Left renal cortex interstitium (tissue), 4 donors: ENCODE measurements at places on chromosomes 5 and 9. TPM values are rescaled to one million over a fixed set of nuclear protein-coding genes. Genes with fewer than 3 reads are reported as not detected.

DNA sequence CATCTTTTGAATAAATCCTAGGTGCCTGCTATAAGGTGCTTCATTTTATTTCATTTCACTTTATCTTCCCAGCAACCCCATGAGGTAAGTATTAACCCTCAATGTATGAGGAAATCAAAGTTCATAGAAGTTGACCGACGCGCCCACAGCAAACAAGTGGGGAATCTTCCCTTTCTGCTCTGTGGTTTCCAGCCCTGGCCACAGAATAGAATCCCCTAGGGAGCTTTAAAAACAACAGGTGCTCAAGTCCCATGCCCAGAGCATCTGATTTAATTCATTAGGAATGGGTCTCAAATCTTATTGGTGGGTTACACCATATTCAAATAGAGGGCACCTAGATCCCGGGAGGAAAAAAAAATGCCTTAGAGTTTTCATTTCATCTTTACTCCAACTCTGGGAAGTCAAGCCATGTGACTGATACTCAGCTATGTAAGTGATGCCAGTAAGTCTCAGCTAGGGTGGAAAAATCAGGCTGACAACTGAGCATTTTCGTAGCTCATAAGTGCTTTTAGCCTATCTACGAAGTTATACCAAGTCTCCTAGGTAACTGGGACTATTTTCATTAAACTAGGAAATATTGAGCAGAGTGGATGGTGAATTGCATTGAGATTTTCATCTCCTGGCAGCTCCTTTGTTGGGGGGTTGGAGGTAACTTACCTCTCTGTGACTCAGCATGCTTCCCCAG lies 353.4 kb upstream of the SLC30A5 start:
- DNase-seq: no peak

DNA sequence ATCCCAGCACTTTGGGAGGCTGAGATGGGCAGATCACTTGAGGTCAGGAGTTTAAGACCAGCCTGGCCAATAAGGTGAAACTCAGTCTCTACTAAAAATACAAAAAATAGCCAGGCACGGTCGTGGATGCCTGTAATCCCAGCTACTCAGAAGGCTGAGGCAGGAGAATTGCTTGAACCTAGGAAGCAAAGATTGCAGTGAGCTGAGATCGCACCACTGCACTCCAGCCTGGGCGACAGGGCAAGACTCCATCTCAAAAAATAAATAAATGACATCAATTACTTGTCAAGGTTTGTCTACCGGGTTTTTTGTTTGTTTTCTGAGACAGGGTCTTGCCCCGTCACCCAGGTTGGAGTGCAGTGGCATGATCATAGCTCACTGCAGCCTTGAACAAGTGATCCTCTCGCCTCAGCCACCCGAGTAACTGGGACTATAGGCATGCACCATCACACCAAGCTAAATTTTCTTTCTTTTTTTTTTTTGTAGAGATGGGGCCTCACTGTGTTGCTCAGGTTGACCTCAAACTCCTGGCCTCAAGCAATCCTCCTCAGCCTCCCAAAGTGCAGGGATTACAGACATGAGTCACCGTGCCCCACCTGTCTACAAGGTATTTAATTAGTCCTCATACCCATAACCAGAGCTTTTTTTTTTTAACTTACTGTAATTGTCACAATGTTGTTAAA lies 64.9 kb downstream of the SUSD1 start:
- no peak for DNase-seq

DNA sequence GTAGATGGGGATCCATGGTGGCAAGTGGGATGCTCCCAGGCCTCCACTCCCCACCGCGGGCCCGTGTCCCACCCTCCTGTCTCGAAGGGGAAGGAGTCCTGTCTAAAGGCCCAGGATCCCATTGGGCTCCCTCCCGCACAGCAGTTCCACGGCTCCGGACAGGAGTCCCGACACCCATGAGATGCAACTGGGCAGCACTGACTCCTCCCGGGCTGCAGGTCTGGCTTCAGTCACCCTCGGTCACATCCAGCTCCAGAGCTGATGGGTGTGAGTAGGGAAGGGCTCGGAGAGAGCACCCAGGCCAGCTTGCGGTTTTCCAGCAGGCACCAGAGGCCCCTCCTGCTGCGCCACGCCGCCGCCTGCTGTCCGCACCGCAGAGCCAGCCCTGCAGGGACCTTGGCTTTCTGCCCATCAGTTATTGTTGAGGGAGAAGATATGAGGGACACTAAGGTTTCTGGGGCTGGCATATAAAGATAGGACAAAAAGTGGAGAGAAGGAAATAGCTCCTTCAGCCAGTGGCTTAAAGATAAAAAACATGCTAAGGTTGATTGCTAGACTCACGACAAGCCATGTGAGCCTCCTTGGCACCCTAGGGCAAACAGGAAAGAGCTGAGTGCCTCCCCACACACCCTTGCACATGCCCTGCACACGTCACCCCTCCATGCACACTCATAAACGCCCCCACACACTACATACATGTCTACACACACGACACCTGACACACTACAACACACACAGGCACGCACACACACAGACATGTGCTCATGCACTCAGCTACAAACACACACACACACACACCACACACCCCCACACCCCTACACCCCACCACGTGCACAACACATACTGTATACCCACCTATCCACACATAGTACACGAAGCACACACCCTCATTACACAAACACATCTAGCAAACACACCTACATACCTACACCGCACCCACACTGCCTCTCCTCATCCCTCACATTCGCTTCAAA lies 79.0 kb downstream of the AK8 start:
- no peak for DNase-seq

DNA sequence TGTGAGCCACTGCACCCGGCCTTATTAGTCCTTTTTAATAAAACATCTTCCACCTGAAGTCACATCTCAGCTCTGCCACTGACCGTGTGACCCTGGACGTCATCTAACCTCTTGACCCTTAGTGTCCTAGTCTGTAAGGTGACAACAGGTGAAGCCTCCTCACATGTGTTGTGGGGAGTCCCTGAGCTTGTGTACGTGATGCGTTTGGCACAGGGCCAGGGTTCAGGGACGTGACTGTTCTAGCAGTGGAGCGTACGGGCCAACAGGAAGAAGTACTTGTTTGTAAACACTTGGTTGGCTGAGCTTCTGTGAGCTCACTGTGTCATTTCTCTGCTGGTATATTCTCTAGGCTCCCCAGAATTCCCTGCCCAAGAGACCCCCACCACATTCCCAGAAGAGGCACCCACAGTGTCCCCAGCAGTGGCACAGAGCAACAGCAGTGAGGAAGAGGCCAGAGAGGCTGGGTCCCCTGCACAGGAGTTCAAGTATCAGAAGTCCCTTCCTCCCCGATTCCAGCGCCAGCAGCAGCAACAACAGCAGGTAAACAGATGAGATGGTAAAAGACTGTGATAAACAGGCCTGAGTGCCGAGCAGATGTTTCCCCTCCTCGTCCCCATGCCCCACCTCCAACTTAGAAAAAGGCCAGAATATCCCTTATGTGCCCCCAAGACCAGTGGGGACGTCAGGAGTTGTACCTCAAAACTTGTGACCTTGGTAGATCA lies 35.3 kb upstream of the POMT1 start:
- no peak for DNase-seq

Gene OLFML2A
- polyA plus RNA-seq: 20.6 TPM

Gene ENHO
- 1.7 TPM for polyA plus RNA-seq

Gene ADGRV1
- polyA plus RNA-seq: 13.9 TPM

DNA sequence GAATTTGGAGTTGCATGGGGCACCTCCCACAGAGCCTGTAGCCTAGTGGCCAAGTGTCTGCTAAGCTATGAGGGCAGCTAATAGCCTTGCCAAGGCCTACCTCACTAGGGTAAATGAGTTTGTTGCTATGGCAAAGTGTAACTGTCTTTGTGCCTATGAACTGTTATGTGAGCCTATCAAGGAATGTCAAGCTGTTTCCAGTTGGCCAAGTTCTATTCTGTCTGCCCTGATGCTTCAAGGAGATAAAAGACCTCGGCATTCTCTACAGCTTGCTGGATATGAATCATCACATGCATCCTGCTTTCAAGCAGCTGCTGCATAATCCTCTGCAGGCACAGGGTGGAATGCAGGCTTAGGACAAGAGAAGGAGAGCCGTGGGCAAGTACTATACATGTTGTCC lies 69.8 kb upstream of the CCDC112 start:
- no peak for DNase-seq

- DNase-seq: no peak
These were observed 86.7 kb upstream of the TAS2R1 start for GRCh38 chr5:9716838-9717281.

DNA sequence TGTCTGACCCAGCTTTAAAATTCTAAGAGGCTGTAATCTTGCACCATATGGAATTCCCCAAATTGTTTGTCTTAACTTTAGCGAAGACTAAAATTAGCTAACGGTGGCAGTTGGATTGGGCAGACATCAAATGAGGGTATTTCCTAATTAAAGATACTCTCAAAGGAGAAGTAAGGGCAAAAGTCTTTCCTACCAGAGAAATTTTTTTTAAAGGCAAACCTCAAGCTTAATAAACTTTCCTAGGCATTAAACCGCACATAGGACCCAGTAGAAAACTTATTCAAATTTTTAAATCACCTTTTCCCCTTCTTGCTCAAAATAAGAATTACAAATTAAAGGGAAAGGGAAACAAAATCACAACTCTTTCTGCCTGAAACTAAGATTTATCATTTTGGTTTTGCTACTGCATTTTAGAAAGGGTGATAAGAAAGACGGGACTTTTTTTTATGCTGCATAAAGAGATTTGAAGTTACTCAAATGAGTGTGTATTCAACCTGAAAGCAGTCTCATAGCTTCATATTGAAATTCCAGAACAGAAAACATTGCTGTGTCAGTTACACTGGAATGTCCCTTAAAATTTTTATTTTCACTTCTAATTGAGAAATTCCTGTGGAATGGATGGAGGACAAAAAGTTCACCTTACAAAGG lies 189.1 kb upstream of the PTGER4 start:
- DNase-seq: no peak

Gene PCDH12
- polyA plus RNA-seq: 13.2 TPM

- no peak for DNase-seq
These were observed 193.4 kb downstream of the ARRDC3 start for GRCh38 chr5:91189480-91190313.

DNA sequence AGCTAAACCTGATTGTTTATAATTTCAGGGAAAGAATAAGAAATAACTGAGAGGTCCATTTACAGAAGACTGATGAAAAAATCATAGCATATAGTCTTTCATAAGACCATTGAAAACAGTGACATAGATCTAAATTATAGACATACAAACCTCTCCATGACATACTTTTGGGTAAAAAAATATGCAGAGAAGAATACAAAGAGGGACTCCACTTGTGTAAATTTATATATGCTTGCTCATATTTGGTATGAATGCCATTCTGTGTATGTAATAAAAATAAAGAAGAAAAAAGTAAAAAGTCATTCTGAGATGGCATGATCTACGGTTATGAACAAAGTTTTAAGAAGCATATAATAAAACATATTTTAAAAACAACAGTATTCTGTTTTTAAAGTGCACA lies 310.7 kb downstream of the ASTN2 start:
- no peak for DNase-seq

DNA sequence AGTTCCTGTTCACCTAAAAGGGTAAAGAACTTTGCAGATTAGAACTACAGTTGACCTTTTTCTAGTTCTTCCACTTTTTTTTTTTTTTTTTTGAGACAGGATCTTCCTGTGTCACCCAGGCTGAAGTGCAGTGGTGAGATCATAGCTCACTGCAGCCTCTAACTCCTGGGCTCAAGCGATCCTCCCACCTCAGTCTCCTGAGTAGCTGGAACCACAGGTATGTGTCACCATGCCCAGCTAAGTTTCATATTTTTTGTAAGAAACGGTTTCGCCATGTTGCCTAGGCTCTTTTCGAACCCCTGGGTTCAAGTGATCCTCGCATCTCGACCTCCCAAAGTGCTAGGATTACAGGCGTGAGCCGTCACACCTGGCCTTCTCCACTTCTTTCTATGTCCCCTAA lies 39.7 kb upstream of the TNFAIP8 start:
- no peak for DNase-seq

Gene REEP2
- 11.6 TPM for polyA plus RNA-seq

Gene SLC1A3
- 3.1 TPM for polyA plus RNA-seq

Gene CDX1
- 0.52 TPM for polyA plus RNA-seq

- DNase-seq: no peak
These were observed 74.0 kb downstream of the MRPS27 start for GRCh38 chr5:72245951-72246532.

- no peak for DNase-seq
These were observed 739.8 kb upstream of the PTPRD start for GRCh38 chr9:11352612-11353011.

Gene NDUFAF2
- 36.7 TPM for polyA plus RNA-seq

Gene CSF1R
- 18.0 TPM for polyA plus RNA-seq

Gene OR1J2
- not detected for polyA plus RNA-seq

Gene BTNL8
- 0.51 TPM for polyA plus RNA-seq

DNA sequence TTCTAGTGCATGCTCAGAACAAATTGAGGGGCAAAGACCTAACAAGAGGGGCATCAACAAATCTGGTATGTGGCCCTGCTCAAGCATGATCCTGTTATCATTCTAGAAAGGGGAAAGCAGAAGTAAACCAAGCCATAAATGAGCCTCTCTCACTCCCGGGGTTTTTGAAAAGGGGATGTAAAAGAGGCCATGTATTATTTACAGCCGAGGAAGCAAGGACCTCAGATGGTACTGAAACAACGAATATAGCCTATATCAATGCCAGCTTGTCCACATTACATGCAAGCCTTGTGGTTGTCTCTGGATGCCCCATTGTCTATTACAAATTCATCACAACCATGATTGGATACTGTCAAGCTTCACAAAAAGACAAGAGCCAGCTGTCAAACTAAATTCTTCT lies 211.3 kb downstream of the DCP2 start:
- DNase-seq: no peak

- no peak for DNase-seq
These were observed 5.1 kb downstream of the TTC23L start for GRCh38 chr5:34844106-34844505.

Gene CDH9
- 7.6 TPM for polyA plus RNA-seq

Gene DNAJC25
- polyA plus RNA-seq: 16.1 TPM

DNA sequence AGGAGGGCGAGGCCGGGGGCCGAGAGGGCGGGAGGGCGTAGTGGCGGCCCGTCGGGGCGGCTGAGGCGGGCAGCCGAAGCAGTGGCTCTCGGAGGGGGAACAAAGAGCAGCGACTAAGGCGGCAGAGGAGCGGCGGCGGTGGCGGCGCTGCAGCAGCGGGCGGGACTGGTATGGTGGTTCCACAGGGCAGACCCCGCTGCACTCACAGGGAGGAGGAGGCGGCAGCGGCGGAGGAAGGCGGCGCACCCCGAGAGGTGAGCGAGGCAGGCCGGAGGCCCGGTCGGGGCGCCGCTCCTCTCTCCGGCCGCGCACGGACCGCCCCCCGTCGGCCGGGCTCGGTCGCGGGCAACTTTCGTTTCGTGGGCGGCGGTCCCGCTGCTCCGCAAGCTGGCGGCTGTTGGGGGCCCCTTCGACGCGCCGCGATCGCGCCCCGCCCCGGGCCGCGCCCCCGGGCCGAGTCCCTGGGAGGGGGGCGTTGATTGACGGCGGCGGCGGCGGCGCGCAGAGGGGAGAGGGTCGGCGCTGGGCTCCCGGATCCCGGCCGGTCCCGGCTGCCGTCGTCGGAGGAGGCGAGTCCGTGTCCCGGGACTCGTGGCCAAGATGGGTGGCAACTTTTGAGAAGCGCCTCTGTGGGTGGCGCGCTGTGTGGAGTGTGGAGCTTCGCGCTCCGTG lies 467 bp downstream of the CNOT6 start:
- no peak for DNase-seq
